ENCODE measurements at places on chromosomes 4 and X.

DNA sequence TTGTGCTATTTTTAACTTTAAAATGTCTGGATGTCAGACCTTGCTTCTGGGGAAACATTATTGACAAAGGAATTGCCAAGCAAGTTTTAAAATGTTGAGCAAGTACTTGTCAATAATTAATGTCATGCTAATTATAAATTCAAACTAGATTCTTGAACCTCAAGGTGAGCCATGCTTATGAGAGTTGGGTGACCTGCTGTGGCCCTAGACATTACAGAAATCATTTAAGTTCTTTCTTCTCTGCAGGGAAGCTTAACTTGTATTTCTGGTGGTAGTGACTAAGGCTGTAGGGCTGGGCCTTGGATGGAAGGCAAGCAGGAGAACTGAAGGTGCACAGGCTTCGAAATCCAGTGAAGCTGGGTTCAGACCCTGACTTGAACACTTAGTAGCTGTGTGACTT lies 14.8 kb upstream of the UCHL1 start:
- no peak for DNase-seq

DNA sequence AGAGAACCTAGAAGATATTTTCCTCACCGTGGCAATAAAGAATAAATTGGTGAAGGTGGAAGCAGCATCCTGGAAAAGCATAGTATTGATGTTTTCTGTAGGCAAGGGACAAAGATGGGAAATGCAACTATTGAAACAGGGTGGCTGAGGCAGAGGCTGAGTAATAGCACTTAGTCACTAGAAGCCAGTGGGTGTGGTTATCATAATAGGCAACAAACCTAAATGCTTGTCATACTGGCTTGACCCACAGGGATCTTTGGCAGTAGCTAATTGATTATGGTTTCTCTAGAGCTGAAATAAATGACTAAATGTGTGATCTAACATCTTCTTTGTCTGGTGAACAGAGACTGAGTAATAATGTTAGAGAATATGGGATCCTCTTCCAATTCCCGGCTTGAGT lies 353.6 kb upstream of the RPS6KA3 start:
- no peak for DNase-seq

DNA sequence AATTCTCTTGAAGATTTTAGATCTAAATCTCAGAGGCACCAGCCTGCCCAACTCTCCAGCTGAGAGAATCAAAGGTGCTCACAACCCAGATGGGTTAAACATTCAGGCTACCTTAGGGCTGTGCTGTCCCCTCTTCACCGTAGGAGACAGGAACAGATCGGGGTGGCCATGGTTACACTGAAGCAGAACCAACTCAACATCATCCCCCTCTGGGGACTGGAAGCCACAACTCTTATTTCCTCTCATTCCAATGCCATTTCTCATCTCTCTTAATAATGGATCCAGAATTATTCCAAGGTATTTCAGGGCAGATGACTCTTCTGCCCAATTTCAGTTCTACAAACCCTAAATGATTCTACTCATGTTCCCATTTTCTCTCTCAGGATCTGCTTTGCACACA lies 109.7 kb downstream of the NKX6-1 start:
- no peak for DNase-seq

- no peak for DNase-seq
Measured at GRCh38 chrX:120335289-120335688, 24.0 kb upstream of the TMEM255A start.

- DNase-seq, result no peak
Measured at GRCh38 chr4:102247041-102247440, 98.2 kb downstream of the SLC39A8 start.

- no peak for DNase-seq
Measured at GRCh38 chr4:113951263-113951662, 28.2 kb downstream of the ARSJ start.

- no peak for DNase-seq
Measured at GRCh38 chr4:108502356-108502755, 118.0 kb upstream of the RPL34 start.

DNA sequence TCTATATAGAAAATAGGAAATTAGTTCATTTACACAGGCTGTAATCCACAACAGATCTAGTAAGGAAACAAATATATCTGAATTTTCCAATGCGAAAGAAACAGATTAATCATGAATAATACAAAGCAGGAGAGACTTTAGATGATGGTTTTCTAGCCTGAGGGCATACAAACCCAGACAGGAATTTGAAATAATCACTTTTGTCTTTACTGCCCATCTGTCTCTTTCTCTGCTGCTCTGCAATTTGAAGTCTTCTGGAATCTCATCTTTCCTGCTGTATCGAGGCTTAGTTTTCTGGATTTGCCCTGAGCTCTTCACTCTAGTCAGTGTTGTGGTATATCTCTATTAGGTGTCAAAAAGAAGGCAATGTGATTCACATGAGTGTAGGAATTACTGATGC lies 711.8 kb upstream of the FAM241A start:
- DNase-seq, result no peak

DNA sequence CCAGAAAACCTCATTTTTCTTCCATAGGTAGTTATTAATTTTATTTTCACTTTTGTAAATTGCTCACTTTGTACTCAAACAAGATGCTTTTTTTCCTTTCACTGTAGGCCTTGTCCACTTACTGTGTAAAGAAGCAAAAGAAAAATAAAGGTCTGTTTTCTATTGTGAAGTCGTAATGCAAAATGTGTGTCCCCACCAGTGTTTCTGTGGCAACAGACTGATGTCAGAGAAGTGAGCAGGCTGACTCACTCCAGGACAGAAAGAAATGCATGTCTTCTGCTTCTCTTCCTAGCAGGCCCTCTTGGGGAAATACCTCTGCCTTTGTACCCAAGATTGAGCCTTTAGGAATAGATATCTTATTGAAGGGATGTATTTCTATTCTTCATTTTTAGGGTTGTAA lies 30.3 kb downstream of the INPP4B start:
- DNase-seq, result no peak

DNA sequence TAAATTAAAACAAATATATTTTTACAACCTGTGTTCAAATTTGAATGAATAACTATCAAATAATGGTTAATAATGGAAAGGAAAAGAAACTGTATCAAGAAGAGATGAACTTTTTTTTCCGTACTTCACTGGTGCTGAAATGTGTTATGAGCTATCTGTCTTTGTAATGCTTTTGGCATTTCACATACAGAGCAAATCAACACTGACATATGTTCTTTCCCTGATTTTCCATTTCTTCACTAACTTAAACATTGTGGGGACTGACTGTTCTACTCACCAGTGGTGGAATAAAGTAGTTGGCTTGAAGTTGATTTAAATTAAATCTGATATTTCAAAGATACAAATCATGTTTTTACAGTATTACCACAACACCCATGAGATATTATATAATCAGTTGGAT lies 304.0 kb upstream of the BMP3 start:
- no peak for DNase-seq

DNA sequence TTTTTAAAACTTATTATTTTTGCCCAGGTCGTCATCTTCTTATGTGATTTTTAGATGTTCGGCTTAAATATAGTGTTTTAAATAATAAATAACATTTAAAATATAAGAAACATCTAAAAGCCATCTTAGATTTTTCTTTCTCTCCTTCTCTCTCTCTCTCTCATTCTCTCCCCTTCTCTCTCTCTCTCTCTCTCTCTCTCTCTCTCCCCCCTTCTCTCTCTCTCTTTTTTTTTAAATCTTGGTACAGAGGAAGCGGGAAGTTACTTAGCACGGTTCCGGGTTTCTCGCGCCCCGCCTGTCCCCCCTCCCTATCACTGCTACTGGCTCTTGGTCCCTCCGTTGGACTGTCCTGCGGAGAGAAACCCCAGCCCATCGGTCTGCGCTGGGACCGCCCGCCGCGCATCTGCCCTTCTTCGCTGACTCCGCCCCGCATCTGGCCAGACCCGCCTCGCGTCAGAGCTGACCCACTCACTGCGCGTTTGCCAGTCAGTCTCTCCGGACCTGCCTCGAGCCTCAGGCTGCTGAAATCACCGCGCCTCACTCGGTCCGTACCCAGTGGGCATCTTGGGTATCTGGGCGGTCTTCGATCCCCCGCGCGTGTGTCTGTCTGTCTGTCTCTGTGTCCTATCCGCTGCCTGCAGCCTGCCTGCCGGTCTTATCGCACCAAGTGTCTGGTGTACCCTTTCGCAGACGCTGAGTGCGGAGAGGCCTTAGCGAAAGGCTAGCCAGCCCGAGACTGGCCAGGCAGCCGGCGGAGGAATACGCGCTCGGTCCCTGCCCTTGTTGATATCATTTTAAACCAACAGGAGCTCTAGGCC lies at the start of gene PABPC5:
PABPC5 (plus strand) TSS at position 489 of the 818 bp plus-strand sequence. CDS start 739 bp downstream, outside the sequence.
- peak; percentile 77 for DNase-seq

GRCh38 chr4:150439451-150439933 lies 142.5 kb upstream of the MAB21L2 start:
- DNase-seq, result no peak

GRCh38 chr4:89949782-89950387 lies 55.2 kb downstream of the MMRN1 start:
- no peak for DNase-seq

GRCh38 chr4:153553819-153554170 lies 87.6 kb downstream of the TMEM131L start:
- DNase-seq, result no peak
